ENCODE measurements at places on chromosomes 7 and 10. TPM values are rescaled to one million over a fixed set of nuclear protein-coding genes. Genes with fewer than 3 reads are reported as not detected.

Gene CLCN1
- total RNA-seq, result not detected

Gene PLEKHS1
- total RNA-seq, result not detected

Gene SCART1
- total RNA-seq, result 2.1 TPM

Gene CYP3A7
- total RNA-seq, result not detected

Gene SPDYE6
- not detected for total RNA-seq

Gene GBX1
- total RNA-seq, result not detected

Gene HOGA1
- total RNA-seq, result 0.58 TPM

Gene APBB1IP
- total RNA-seq, result 0.51 TPM
